Activated CD4-positive, alpha-beta T cell treated with anti-CD3 and anti-CD28 coated beads for 36 hours (primary cell): ENCODE measurements at places on chromosomes 7 and 10.

DNA sequence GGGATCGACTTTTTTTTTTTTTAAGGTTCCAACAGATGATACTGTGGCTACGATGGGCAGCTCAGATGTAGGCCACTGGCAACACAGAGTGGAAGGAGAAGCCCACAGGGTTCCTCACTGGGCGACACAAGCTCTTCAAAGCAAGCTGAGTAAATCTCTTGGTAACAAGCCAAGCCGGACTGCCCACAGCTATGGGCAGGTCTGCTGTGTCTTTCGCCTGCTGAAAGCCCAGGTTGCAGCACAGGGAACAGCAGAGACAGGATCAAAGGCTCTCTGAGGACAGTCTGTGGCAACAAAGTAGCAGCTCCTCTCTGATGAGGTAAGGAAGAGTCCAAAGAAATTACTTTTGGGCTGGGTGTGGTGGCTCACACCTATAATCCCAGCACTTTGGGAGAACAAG lies 83.6 kb downstream of the KCNMA1 start:
- no peak for DNase-seq

- no peak for DNase-seq
Measured at GRCh38 chr10:27911539-27911938, 87.3 kb downstream of the ODAD2 start.

DNA sequence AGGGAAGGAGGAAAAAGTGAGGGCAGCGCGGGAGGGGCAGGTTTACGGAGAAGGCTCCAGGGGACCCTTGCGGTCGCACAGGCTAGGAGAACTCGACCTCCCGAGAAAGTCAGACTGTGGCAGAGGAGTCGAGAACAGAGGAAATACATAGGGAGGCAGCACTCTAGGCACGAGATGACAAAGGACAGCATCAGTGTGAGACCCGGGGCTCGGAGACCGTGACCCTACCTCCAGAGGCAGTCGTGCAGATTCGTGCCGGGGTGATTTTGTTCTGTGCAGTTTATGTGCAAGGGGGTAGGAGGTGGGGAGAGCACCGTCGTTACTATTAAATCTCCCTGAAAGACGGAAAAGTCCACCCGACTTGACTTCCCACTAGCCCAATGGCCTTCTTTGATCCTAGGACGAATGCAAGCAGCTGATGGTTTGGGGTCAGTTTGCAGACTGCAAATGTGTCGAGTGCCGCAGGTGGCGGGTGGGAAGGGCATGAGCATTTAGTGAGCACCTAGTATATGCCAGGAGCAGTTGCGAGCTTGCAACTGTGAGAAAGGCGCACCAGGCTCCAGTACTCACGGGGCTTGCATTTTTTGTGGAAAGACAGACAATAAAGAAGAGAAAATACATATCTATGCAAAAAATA lies 674 bp upstream of the OSBPL3 start:
- peak; percentile 73 for DNase-seq

DNA sequence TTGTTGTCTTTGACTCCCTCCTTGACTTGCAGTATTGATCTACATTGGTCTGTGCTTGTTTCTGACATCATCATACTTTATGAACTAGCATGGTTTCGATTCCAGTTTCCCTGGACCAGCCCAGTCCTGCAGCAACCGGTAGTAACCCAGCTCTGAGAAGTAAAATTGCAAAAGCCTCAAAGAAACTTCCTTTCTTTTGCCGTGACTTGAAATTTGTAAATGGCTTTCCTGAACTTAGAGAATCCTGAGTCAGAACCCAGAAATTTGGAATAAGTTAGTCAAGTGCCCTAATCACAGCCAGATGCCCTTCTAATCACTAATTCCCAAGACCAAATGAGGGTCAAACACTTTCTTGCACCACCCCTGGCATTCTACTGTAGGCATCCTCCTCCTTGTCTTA lies 15.0 kb downstream of the TAS2R60 start:
- DNase-seq: no peak

DNA sequence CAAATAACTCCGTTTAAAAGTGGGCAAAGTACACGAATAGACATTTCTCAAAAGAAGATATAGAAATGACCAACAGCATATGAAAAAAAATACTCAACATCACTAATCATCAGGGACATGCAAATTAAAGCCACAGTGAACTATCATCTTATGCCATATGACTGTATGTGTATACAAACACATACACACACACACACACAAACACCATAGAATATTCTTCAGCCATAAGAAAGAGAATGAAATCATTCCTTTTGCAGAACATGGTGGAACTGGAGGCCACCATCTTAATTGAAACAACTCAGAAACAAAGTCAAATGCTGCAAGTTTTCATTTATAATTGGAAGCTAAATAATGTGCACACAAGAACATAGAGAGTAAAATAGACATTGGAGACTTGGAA lies 1019.4 kb downstream of the KCNMA1 start:
- DNase-seq: no peak

- peak; percentile 3 for DNase-seq
Measured at GRCh38 chr10:86959737-86960002, 1.3 kb downstream of the SNCG start.

DNA sequence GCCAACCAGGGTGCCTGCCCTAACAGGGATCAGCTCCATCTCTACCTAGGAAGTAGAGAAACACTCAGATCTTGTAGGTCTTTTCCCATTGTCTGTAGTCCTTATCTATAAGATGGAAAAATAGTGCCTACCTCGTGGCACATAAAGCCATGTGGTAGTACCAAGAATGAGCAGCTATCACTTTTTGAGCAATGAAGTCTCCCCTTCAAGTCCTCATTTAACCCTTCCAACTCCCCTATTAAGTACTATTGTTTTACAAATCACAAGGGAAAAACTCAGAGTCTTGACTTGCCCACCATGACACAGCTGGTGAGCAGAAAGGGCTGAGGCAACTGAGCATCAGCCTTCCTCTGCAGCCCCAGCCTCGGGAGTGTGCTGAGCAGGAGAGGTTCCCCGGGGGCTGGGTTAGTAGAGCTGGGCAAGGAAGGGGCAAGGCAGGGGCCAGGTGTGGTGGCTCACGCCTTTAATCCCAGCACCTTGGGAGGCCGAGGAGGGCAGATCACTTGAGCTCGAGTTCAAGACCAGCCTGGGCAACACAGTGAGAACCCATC lies 3.3 kb downstream of the FRAT2 start:
- DNase-seq: no peak

DNA sequence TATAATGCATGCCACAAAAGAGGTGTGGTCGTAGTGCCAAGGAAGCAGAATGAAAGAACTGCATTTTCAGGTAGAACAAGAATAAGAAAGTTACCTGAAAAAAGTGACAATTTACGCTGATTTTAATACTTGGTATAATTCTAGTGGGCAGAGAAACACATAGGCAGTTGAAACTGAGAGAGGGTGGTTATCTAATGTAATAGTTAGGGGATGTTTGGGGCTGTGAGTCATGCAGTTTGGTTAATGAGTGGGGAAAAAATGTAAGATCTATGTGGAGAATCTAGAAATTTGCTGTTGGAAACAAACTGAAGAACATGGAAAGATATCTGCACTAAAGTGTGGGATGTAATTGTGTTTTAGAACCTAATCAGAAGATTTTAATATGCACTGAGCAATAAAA lies 33.7 kb downstream of the ZNF37A start:
- no peak for DNase-seq

DNA sequence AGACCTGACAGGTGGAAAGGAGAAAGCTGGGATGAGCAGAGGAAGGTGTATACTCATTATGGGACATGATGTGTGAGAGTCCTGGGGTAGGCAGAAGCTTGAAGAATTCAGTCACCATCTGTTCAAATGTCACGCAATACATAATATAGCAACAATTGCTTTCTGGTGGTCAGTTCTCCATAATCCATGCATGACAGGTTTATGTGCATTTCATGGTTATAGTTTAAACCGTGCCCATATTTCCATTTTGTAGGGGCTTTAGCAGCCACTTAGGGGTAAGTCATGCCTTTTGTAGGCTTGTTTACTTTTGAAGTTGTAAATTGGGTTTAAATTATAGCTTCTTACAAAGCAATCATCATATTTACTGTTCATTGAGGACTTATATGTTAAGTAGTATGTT lies 158.8 kb downstream of the NXPH1 start:
- DNase-seq: no peak

DNA sequence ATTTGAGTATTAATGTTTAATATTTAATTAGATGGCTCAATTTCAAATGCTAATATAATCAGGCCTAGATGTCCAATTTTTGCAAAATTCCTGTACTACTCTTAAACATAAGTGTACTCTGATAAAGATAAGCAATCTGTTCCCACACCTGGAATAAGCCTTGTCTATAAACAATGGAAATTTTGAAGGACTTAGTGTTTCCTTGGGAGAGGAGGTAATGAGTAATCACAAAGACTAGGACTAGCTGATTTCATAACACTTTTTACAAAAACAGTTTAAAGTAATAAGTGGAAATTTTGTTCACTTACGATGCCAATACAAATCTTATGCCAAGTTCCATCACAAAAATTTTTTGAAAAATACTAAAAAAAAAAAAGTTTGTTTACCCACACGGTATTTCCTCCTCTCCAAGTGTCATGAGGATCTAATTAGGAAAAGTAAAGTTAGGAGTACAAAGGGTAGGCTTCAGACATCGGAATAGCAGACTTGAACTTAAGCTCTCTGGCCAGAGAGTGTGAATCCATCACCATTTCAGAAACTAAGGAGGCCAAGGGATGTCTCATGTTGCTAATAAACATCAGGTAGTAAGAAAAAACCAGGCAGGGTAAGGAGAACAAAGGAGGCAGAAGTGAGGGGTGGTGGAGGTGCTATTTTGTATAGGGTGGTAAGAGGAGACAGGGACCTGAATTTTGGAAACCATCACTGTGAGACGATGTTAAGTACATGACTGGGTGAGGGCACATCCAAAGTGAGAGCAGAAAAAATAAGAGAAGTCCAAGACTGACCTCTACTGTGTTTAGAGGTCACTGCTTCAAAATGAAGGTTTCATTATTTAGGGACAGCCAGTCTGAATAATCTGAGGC lies 61.3 kb downstream of the RAPGEF5 start:
- no peak for DNase-seq
